Memory B cell (primary cell): ENCODE measurements at places on chromosomes 6 and 20.
A peak's percentile ranks its signal among the peaks of the same experiment; 100 is the strongest.

- H3K36me3 ChIP-seq = no peaks in the 10 kb centered on the region
- H3K27ac ChIP-seq = no peak overlapping the region
- no peaks in the 10 kb centered on the region for H3K27me3 ChIP-seq
- H3K4me1 ChIP-seq = no peaks in the 10 kb centered on the region
Observed at GRCh38 chr6:105507811-105508210, 104.9 kb upstream of the PREP start.

DNA sequence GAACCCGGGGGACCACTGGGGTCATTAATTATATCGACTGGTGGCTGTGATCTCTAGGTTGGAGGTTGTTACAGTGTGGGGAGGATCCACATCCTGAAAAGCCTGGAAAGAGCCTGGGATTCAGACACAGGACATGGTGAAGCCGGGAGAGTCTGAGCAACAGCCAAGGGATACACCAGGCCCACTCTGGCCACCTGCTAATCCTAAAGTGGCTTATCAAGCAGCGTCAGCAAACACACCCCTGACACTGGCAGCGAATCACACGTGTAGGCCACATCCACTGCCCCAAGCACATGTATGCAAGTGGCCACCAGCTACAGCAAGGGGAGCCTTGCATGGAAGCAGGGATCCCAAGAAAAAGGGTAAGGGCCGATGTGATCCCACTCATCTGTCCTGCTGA is 41.0 kb downstream of the GFOD1 start:
- H3K27me3 ChIP-seq = no peaks in the 10 kb centered on the region
- no peak overlapping the region for H3K4me3 ChIP-seq
- no peak overlapping the region for H3K27ac ChIP-seq
- H3K36me3 ChIP-seq = peaks cover 18% of the 10 kb centered on the region
- peaks cover 20% of the 10 kb centered on the region for H3K4me1 ChIP-seq

DNA sequence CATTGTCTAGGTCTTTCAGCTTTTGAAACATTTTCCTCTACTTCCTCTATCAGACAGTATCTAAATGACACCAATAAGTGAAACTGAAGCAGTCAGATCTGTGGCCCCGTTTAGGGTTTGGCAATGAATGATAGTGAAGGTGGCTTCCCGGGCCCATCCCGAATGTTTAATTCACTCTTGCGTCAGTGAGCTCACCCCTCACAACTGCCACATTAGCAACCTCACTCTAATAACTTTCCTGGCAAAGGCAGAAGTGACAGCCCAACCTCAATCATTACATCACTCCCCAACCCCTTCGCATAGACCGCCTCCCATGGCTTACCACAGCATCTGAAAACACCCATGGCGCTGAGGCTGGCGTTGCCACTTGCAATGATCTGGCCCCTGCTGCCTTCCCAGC is 92.4 kb upstream of the CD83 start:
- H3K4me3 ChIP-seq = peak overlapping the region; percentile 54
- no peak for DNase-seq
- H3K27me3 ChIP-seq = peaks cover 12% of the 10 kb centered on the region
- H3K27ac ChIP-seq = no peak overlapping the region

DNA sequence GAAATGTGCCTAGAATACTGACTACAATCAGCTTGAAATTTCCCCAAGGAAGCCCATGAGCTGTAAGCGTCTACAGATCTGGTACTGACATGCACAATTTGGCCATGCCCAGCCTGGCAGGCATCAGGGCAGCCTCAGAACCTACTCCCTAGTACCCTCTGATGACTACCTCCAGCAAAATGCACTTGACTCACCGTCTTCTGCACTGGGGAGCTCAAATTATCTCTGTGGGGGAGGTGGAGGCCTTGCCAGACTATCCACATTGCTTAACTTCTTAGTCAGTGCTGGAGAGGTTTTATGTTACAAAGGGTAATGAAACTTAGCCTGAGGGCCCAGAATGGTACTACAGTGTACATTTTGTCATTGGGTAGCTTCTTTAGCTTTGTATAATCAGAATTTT is 126.0 kb upstream of the ADGRF1 start:
- no peak overlapping the region for H3K4me3 ChIP-seq
- H3K4me1 ChIP-seq = peaks cover 3% of the 10 kb centered on the region
- no peak overlapping the region for H3K27ac ChIP-seq
- H3K27me3 ChIP-seq = no peaks in the 10 kb centered on the region

DNA sequence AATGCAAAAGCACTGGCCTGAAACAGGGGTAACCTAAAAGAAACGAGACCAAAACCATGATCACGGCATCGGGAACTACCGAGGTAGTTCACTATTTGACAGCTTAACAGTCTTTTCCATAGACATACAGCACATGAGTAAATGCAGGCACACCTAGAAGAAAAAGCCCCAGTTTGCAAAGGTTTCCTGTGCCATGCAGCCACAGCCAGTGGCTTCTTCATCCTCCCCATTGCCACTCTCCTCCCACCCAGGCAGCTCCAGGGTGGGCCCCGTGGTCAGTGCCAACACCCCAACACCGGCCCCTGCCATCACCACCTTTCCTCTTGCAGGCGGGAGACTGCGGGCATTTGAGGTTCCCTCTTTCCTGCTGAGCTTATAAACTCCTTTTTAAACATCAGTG is 115.4 kb downstream of the SLC23A2 start:
- H3K4me1 ChIP-seq = peaks cover 7% of the 10 kb centered on the region
- H3K27me3 ChIP-seq = no peaks in the 10 kb centered on the region
- DNase-seq = no peak
- H3K27ac ChIP-seq = peak overlapping the region; percentile 31
- no peak overlapping the region for H3K4me3 ChIP-seq

- no peak overlapping the region for H3K4me3 ChIP-seq
- peaks cover 55% of the 10 kb centered on the region for H3K4me1 ChIP-seq
- no peak for DNase-seq
- H3K27me3 ChIP-seq = no peaks in the 10 kb centered on the region
- peak overlapping the region; percentile 90 for H3K27ac ChIP-seq
Observed at GRCh38 chr20:50533061-50533460, 22.9 kb downstream of the PTPN1 start.

- H3K36me3 ChIP-seq = peaks cover 1% of the 10 kb centered on the region
- no peak overlapping the region for H3K4me3 ChIP-seq
- H3K4me1 ChIP-seq = no peaks in the 10 kb centered on the region
- H3K27ac ChIP-seq = no peak overlapping the region
- H3K27me3 ChIP-seq = no peaks in the 10 kb centered on the region
- DNase-seq = no peak
Observed at GRCh38 chr6:113495521-113495920, 361.6 kb upstream of the MARCKS start.

- no peak overlapping the region for H3K4me3 ChIP-seq
- H3K27me3 ChIP-seq = peaks cover 7% of the 10 kb centered on the region
- no peaks in the 10 kb centered on the region for H3K36me3 ChIP-seq
- DNase-seq = no peak
Observed at GRCh38 chr20:38228436-38228835, 32.1 kb downstream of the KIAA1755 start.

GRCh38 chr20:8523684-8524083 is 391.6 kb downstream of the PLCB1 start:
- no peaks in the 10 kb centered on the region for H3K27me3 ChIP-seq
- no peak overlapping the region for H3K27ac ChIP-seq
- H3K36me3 ChIP-seq = no peaks in the 10 kb centered on the region
- no peak for DNase-seq

DNA sequence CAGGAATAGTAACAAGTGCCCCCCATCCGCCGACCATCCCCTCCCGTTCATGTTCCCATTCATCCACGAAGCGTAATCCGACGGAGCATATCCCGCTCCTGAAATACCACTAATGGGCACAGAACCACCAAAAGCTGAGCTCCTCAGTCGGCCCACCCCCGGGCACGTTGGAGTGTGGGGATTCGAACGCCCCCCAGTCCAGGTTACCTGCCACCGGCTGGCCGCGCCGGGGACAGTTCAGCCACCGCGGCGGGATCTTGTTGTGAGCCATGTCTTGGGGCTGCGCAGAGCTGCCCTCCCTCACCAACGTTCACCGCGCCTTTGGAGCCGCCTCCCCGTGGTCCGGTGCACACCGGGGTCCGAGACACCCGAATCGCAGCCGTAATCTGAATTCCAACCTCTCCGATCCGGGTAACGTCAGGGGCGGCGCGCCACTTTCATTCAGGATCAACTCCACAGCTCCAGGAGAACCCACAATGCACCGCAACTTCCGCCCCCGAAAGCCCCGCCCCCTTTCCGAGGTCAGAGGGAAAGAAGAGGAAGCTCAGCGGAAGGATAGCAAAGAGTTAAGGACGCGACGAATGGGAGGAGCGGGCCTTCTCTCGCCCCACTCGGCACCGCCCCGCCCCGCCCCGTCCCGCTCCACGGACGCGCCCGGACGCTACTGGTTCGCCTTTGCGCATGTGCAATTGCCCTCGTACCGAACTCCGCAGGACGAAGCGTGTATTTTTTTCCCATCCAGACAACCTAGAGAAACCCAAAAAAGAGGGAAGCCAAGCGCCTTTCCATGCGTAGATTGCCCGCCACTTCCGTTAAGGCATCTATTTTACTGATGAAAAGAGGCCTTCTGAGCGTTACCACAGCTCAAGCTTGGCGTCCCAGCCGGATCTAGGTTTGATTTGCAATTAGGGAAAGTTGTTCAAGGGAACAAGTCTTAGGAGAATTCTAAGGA is at the start of gene RNGTT:
TSS of gene RNGTT (minus strand) at position 480 of the 952 bp plus-strand sequence. CDS start at position 271, 209 bp downstream.
- H3K4me3 ChIP-seq = peak within 1 kb of the TSS; percentile 96
- peak; percentile 91 for DNase-seq
- H3K27ac ChIP-seq = peak within 1 kb of the TSS; percentile 89
- H3K27me3 ChIP-seq = no peaks in the 10 kb centered on the region
- peaks cover 20% of the 10 kb centered on the region for H3K4me1 ChIP-seq
